Spleen (tissue), 13 donors: ENCODE measurements at places on chromosomes 2 and 18.

DNA sequence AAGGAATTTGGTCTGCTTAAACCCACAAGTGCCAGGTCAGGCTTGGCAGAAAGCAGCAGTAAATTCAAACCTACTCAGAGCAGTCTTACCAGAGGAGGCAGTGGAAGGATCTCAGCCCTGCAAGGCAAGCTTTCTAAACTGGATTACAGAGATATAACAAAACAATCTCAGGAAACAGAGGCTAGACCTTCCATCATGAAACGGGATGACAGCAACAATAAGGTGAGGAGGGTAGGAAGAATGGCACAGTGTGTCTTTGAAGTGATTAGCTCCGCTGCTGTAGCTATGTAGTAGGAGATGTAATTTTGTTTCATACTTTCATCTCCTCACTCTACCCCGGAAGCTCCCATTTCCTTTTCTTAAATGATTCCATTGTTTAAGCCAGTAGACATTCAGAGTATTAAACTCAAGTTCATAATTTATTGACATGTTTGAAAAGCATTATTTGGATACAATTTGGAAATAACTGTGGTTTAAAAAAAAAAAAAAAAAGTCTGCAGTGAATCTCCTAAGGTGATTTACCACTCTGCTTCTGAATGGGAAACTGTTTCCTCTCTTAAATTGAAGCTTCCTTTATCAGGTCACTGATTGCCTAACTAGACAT lies 29.4 kb upstream of the DYSF start:
- no peak for DNase-seq

DNA sequence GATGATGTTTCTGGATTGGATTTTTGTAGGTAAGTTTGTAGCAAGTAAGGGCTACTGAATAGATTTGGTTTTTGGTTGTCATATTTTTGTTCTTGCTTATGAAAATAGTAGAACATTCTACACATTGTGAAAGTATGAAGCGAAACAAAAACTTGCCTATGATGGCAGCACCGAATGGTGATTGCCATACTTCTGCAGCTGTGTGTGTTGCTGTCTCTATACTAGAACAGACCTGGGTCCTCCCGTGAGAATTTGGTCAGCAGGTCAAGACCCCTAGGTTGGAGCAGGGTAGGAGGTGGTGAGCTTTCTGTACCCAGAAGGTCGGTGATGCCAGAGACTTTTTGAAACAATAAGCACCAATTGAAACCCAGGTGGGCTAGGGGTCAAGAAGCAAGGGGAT lies 322.6 kb downstream of the PRKCE start:
- DNase-seq: no peak

GRCh38 chr2:55106148-55106547 lies 55.9 kb upstream of the RTN4 start:
- DNase-seq: no peak

DNA sequence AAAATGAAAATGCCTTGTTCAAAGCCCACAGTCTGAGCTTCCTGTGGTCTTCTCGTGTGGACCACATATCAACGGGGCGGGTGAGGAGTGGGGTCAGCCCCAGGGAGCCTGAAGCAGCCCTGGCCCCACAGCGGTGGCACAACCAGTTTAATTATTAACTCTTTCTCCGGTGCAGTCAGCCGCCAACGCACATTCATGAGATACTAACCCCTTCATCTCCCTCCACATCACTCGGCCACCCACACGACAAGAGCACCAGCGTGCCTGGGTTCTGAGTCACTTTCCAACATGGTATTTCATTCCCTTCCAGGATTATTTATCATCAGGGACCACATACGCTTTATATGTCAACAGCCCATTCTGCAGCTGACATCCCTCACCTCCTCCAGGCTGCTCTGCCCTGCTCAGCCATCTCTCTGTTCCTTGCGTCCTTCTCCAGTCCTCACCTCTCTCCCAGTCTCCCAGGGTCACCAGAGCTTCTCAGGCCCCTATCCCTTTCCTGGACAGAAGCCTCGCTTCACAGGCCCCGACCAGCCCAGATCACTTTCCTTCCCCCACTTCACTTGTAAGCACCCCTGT lies 48.0 kb upstream of the ID2 start:
- DNase-seq: peak; percentile 33

GRCh38 chr2:235383272-235383843 lies 110.5 kb upstream of the AGAP1 start:
- DNase-seq: no peak

DNA sequence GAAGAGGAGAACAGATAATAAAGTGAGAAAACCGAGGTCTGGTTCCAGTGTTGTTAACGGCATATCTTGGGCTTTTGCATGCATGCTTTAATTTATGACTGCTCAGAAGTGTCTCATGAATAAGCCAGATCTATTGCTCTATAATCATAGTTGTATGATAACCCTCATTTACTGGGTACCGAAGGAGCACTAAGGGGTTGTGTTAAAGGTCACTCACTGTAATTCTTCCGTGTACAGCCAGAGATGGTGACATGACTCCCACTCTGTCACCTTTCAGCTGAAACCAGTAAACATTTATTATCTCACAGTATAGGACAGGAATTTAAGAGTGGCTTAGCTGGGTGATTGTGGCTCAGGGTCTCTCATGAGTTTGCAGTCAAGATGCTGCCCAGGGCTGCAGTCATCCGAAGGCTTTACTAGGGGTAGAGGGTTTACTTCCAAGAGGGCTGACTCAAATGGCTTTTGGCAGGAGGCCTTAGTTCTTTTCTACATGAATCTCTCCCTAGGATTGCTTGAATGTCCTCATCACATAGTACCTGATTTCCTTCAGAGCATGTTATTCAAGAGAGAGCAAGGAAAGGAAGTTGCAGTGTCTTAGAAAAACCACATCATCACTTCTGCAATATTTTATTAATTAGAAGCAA lies 107.0 kb downstream of the NAB1 start:
- DNase-seq: no peak

- DNase-seq: no peak
Measured at GRCh38 chr2:64905338-64906024, 83.7 kb upstream of the SLC1A4 start.

DNA sequence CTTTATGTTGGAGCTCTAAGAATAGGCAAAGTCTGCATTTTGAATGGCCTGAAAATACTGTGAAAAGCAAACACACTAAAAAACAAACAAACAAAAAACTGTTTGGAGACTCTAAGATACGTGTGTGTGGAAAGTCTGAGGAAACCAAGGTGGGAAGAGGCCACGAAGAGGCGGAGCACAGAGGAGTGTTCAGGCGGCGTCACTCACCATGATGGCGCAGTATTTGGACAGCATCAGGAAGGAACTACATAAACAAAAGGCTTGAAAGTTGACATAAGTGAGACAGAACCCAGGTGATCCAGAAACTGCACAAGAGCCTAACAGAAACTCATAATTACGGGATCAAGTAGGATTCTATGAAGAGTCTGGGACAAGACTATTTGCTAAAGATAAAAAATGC lies 50.8 kb upstream of the SOS1 start:
- DNase-seq: no peak

DNA sequence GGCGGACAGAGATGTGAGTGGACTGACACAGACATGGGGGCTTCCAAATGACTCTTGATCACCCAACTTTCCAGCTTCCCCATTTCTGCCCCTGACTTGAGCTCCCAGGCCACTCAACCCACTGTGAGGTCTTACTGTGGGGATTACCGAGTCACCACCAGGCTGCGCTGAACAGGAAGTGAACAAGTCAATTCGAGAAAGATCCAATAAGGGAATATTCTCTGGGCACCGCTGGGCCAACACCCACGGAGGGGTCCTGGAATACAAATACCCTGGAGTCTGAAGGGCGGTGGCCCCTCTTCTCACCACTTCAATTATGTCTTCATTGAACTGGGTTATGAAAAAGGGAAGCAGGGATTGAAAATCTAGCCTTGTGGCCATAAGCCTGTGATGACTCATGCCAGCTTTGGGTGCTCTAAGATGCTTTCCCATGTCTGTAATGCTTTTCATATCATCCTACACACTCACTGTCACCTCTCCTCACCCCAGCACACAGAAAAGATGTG lies 37.7 kb downstream of the BCL11A start:
- DNase-seq: no peak

DNA sequence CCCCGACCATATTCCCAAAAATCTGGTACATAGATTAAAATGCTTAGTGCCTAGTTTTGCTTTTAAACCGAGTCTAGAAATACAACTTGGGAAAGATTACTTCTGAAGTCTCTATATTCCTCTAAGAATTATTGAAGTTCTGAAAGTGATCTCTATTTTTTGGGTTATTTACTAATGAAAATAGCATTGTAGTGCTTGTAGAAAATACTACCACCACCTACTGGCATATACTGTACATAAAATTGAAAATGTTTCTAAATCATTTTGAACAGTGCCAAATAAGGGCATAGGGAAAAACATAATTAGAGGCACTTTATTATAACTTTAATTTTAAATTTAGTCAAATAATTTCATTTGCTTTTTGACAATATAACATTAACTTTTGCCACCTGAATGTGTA lies 1399.6 kb upstream of the ZEB2 start:
- no peak for DNase-seq

DNA sequence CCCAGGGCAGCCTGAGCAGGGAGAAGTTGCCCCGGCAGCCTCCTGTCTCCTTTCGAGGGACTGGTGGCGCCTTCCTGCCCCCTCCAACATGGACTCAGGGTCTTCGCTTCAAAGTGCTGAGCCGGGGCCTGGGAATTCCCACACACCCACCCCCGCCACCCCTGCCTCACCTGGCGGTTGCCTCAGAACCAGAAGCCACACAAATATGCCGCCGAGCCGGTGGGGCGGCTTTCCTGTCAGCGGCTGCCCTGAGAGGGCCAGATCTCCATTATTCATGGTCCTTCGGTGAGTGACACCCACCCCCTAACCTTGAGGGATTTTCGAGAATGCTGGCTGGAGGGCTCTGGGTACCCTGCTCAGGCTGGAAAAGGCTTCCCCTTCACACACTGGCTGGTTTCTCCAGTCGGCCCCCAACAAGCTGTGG lies 71.7 kb downstream of the SMAD7 start:
- DNase-seq: peak; percentile 61

- DNase-seq: no peak
Measured at GRCh38 chr18:58418361-58418760, 210.5 kb downstream of the ALPK2 start.

- DNase-seq: no peak
Measured at GRCh38 chr2:147548451-147548850, 296.4 kb upstream of the ACVR2A start.

- DNase-seq: no peak
Measured at GRCh38 chr2:50004667-50005066, 850.4 kb upstream of the FSHR start.

DNA sequence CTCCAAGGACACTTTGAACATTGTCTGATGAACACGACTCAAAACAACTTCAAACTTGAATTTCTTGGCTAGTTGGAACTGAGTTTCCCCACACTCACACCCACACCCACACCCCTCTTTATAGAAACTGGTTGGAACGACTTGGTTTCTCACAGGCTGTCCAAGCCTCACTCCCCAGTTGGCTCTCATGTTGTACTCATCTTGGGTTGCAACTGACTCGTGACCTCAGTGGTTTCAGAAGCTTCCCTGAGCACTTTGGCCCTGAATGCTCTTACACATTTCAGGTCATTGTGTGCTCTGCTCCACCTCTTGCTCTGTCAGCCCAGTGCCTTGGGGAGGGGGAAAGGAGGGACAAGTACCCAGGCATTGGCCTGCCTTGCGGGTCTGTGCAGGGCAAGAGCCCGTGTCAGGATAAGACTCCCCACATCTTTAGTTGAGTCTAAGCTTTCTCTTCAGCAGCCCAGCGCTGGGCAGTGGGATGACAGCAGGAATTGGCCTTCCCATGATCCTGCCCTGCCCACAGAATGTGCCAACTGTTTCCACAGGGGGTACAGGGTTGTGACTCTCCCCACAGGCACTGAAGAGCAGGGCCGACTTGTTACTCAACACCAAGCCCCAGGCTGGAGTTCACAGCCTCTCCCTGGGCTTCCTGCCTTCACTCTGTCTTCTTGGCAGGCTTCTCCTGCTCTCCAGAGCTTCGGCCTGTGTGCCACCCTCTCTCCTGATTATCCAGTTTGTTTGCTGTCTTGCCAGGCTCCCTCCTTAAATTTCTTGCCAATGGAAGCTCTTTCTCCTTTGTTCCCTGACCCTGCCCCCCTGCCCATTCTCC lies 104.6 kb downstream of the RTN4 start:
- DNase-seq: no peak

GRCh38 chr2:112541315-112542122 lies 746 bp upstream of the POLR1B start:
- peak; percentile 94 for DNase-seq

- no peak for DNase-seq
Measured at GRCh38 chr2:165852394-165852793, 58.3 kb upstream of the GALNT3 start.

GRCh38 chr2:111071600-111072171 lies 49.0 kb upstream of the BCL2L11 start:
- DNase-seq: no peak

- DNase-seq: no peak
Measured at GRCh38 chr2:75870133-75870532, 159.4 kb upstream of the GCFC2 start.

DNA sequence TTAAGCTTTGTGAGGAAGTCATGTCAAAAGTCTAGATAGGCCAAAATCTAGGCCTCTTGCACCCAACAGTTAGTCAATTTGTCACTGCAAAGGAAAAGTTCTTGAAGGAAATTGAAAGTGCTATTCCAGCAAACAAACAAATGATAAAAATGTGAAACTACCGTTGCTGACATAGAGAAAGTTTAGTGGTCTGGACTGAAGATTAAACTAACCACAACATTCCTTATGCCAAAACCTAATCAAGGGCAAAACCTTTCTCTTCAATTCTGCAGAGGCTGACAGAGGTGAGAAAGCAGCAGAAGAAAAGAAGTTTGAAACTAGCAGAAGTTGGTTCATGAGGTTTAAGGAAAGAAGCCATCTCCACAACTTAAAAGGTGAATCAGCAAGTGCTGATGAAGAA lies 44.0 kb upstream of the LRRTM4 start:
- DNase-seq: no peak

- no peak for DNase-seq
Measured at GRCh38 chr18:49846361-49846662, 33.0 kb upstream of the ACAA2 start.

GRCh38 chr2:168805615-168806014 lies 3.2 kb downstream of the NOSTRIN start:
- DNase-seq: no peak

DNA sequence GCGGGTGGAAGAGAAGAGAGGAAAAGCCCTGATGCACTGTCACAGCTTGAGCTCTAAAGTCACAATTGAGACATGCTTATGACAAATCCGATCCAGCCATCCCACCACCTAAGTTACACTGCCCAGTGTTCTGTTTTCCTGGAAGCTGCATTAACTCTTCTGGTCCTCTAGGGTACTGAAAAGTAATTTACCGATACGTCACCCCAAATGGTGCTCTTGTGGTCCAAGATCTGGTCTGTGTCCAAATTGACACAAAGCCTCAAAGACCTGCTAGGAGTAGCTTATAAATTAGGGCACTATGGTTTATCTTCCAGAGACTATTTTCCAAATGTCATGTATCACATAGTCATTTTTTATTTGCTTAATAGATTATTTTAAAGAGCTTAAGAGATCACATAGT lies 186.7 kb upstream of the ETAA1 start:
- DNase-seq: no peak
